ENCODE measurements at places on chromosomes 2 and 18. TPM values are rescaled to one million over a fixed set of nuclear protein-coding genes. Genes with fewer than 3 reads are reported as not detected.

DNA sequence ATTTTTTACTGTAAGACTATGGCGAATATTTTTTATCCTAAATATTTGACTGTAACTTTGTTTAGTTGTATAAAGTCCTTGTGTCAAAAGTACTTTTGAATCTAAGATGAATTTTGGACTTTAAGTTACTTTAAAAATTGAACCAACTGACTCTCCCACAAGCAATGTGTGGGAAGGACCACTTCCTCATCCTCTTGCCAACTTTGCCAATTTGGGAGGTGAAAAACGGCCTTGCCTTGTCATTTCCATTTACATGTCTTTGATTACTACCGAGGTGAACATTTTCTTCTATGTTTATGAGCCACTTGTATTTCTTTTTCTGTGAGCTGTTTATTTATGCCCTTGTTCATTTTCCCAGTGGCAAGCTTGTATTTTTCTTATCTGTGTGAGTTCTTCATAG lies 12.8 kb upstream of the MSGN1 start:
- no peak for DNase-seq

DNA sequence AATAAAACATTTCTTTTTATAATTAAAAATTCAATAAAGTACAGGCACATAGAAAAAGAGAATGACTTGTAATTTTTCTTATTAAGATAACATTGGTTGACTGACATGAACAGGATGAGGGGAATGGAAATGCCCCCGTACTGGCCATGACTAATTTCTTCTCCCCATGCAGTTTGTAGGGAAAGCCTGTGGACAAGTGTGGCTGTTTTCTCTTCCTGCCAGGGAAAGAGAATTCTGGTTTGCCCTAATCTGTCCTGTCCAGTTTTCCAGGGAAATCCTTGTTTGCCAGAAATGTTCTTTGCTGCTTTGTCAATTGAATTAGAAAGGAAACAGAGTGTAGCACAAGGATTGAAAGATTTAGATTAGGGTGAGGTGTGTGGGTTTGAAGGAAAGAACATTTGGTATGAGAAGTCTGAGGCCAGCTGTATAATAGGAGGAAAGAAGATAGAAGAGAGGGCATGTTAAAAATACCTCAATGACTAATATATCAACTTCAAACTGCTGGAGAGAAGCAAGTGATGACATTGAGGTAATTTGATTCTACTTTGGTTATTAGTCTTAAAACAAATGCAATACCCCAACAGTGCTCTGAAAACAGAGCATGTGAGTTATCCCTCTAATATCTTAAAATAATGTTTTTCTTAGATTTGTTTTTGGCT lies 593.9 kb upstream of the ZNF804A start:
- DNase-seq: no peak

CHST10 gene
- polyA plus RNA-seq: 10.3 TPM

RGPD3 gene
- 0.32 TPM for polyA plus RNA-seq

RAX gene
- polyA plus RNA-seq: not detected

GRCh38 chr18:13574355-13574754 lies 152.0 kb downstream of the FAM210A start:
- no peak for DNase-seq
